Activated naive CD4-positive, alpha-beta T cell treated with Interleukin-2 at 50 U/mL for 16 hours (primary cell): ENCODE measurements at places on chromosomes 6 and 20.

GRCh38 chr6:134230087-134230700 is 87.7 kb downstream of the SGK1 start:
- no peak for DNase-seq

DNA sequence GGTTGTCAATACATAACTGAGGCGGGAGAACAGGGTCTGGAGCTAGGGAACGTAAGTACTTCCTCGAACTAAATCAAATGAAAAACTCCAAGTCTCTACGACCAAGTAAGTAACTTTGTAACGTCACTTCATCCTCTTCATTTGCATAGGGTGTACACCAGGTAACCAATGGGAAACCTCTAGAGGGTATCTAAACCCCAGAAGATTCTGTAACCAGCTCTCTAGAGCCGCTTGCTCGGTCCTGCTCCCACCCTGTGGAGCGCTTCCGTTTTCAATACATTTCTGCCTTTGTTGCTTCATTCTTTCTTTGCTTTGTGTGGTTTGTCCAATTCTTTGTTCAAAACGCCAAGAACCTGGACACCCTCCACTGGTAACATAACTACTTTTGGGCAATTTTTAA is 133.5 kb upstream of the TMEM170B start:
- no peak for DNase-seq

- DNase-seq: no peak
Measured at GRCh38 chr20:19928328-19929011, 88.7 kb upstream of the NAA20 start.

GRCh38 chr6:151440930-151441329 is 11.0 kb downstream of the RMND1 start:
- DNase-seq: no peak

GRCh38 chr6:16769131-16769985 is 8.1 kb upstream of the ATXN1 start:
- DNase-seq: peak; percentile 62
